ENCODE measurements at places on chromosomes 5 and 9.

- no peak for DNase-seq
Observed at GRCh38 chr9:136678034-136678433, 9.2 kb downstream of the AGPAT2 start.

GRCh38 chr5:21709770-21710169 lies 1143.4 kb downstream of the CDH12 start:
- DNase-seq: no peak

GRCh38 chr5:150209099-150209635 lies 19.3 kb downstream of the SLC6A7 start:
- no peak for DNase-seq

GRCh38 chr5:160192424-160192823 lies 36.9 kb upstream of the FABP6 start:
- no peak for DNase-seq

- DNase-seq: no peak
Observed at GRCh38 chr5:61630908-61631307, 298.9 kb downstream of the ZSWIM6 start.

GRCh38 chr5:78899922-78900362 lies 85.2 kb downstream of the ARSB start:
- no peak for DNase-seq

GRCh38 chr9:121811140-121811539 lies 159.7 kb downstream of the DAB2IP start:
- DNase-seq: no peak

DNA sequence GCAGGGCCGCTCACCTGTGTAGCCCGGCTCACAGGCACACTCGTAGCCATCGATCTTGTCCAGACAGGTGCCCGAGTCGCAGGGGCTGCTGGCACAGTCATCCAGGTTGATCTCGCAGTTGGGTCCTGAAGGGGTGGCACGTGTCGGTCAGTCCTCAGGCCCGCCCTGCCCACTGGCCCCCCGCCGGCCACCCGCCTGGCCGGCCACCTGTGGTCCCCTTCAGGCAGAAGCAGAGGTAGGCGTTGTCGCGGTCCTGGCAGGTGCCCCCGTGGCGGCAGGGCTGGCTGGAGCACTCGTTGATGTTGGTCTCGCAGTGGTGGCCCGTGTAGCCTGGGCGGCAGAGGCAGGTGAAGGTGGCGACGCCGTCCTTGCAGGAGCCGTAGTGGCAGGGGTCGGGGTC lies 30.6 kb downstream of the NOTCH1 start:
- DNase-seq: no peak
